Osteoblast (primary cell): ENCODE measurements at places on chromosomes 3 and 15. TPM values are rescaled to one million over a fixed set of nuclear protein-coding genes. Genes with fewer than 3 reads are reported as not detected.

The RTP4 gene
- 2.7 and 4.0 TPM in 2 replicates for total RNA-seq

The LRRC49 gene
- total RNA-seq, result 13.0 and 18.1 TPM in 2 replicates

The FEZF2 gene
- not detected in 2 replicates for total RNA-seq

The ALDH1A2 gene
- total RNA-seq, result 0.88 and 1.1 TPM in 2 replicates

The MOBP gene
- total RNA-seq, result not detected in 2 replicates

The GALNT15 gene
- total RNA-seq, result 6.5 and 7.1 TPM in 2 replicates

The CCDC51 gene
- total RNA-seq, result 13.3 and 17.4 TPM in 2 replicates

The ARHGAP11A gene
- 7.2 and 8.8 TPM in 2 replicates for total RNA-seq

The ACOX2 gene
- 28.6 and 29.8 TPM in 2 replicates for total RNA-seq

The GOLGA6L10 gene
- total RNA-seq, result 1.4 and 1.5 TPM in 2 replicates

The C3orf70 gene
- total RNA-seq, result 1.4 and 1.5 TPM in 2 replicates

The PHC3 gene
- 36.9 and 47.1 TPM in 2 replicates for total RNA-seq

The ACAN gene
- 4.7 and 12.7 TPM in 2 replicates for total RNA-seq

The CISH gene
- 1.1 and 1.2 TPM in 2 replicates for total RNA-seq

The SEMA6D gene
- total RNA-seq, result 8.0 and 16.2 TPM in 2 replicates

The AHSG gene
- total RNA-seq, result not detected in 2 replicates

The ITGA11 gene
- 567 and 697 TPM in 2 replicates for total RNA-seq

The WDR93 gene
- total RNA-seq, result under 0.01 and 0.36 TPM in 2 replicates

The IL17RE gene
- 0.29 and 0.72 TPM in 2 replicates for total RNA-seq

The FBXO40 gene
- total RNA-seq, result not detected in 2 replicates

The RAB6B gene
- total RNA-seq, result 0.59 and 0.72 TPM in 2 replicates

The FBXL2 gene
- total RNA-seq, result 23.2 and 23.6 TPM in 2 replicates

The UNC13C gene
- total RNA-seq, result under 0.01 TPM in 1 of 2 replicates, not detected in the other

The ELP6 gene
- 23.5 and 27.4 TPM in 2 replicates for total RNA-seq

The BNIP2 gene
- 129 and 161 TPM in 2 replicates for total RNA-seq

The GPR27 gene
- total RNA-seq, result under 0.01 TPM in 1 of 2 replicates, not detected in the other

The SLC41A3 gene
- 41.5 and 59.4 TPM in 2 replicates for total RNA-seq

The LRRC31 gene
- not detected in 2 replicates for total RNA-seq

The CFAP44 gene
- total RNA-seq, result 5.6 and 5.8 TPM in 2 replicates

The UROC1 gene
- not detected in 2 replicates for total RNA-seq

The FETUB gene
- not detected in 2 replicates for total RNA-seq

The CYP8B1 gene
- total RNA-seq, result not detected in 2 replicates

The EPHB1 gene
- 0.36 and 1.5 TPM in 2 replicates for total RNA-seq

The TCTA gene
- total RNA-seq, result 35.8 and 37.4 TPM in 2 replicates

The OXTR gene
- total RNA-seq, result 2.5 and 6.2 TPM in 2 replicates

The GPR176 gene
- 136 and 173 TPM in 2 replicates for total RNA-seq

The ASB14 gene
- not detected in 2 replicates for total RNA-seq
